ENCODE measurements at places on chromosomes 12 and 14.

GRCh38 chr12:53097207-53097563 lies 282 bp upstream of the IGFBP6 start:
- no peak for DNase-seq

DNA sequence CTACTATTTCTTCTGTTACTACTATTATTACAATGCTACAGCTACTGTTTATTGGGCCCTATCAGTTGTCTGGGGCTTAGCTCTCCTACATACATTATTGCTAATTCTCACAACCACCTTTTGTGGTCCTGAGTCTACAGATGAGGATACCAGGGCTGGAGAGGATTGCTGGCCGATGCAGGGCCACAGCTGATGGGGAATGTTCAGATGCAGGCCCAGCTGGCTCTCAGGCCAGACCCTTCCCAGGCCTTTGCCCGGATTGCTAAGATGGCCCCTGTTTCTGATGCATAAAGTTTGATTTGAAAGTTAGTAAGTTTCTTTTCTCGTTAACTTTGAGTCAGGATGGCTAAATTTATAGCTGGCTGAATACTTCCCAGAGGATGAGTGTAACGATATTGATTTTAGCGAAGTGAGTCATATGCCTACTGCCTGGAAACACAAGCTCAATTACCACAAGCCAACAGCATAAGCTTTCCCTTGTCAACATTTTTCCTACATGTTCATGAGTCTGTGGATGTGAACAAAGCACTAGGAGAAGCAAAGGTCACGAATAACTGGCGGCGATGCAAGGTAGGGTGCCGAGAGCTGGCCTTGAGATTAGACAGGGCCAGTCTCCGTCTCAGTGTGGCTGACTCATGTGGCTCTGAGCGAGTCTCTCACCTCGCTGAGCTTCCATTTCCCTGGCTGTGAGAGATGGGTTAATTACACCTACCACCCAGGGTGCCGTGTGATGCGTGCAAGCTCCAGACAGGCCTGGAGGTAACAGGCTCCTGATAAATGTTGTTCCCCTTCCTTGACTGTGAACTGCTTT lies 111.0 kb downstream of the BEGAIN start:
- no peak for DNase-seq

DNA sequence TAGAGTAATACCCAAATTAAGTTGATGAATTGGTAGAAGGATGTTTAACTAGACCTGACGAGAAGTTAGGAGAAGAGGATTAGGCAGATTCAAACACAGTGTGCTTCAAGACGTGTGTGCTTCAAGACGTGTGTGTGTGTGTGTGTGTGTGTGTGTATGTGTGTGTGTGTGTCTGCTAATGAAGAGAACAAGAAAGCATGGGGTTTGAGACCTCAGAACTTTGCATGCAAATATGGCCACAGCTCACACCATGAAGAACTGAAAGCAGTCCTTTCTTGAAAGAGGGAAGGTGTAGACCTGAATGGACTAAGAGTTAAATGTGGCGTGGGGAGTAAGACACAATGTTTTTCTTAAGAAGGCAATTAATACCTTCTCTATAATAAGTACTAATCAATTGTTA lies 32.5 kb upstream of the SSPN start:
- no peak for DNase-seq

- DNase-seq: no peak
Measured at GRCh38 chr12:112175361-112176155, 50.2 kb downstream of the TRAFD1 start.

DNA sequence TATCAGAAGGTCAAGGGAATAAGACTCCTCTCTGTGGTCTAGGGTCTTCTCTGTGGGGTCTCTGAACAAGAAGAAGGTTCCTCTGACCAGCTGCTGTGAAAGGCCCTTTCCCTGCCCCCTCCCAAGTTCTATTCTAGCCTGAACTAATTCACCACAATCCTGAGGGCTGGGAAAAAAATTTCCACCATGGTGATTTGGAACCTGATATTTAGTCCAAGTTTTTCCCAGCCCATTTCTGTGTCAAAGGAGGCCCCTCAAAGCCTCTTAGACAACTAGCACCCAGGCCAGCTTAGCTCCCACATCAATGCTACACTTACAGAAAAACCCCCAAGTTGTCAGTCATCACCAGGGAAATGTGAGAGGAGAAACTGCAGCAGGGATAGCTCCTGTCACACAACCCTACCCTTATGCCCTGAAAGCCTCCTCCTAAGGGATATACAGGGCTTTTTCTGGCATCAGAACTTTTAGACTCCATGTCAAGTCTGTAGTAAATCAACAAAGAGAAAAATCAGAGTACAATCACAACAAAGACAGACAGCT lies 4.5 kb downstream of the FMNL3 start:
- DNase-seq: no peak

- DNase-seq: no peak
Measured at GRCh38 chr14:37974421-37974820, 233.3 kb upstream of the SSTR1 start.

GRCh38 chr12:30626847-30627246 lies 68.8 kb downstream of the IPO8 start:
- DNase-seq: no peak

DNA sequence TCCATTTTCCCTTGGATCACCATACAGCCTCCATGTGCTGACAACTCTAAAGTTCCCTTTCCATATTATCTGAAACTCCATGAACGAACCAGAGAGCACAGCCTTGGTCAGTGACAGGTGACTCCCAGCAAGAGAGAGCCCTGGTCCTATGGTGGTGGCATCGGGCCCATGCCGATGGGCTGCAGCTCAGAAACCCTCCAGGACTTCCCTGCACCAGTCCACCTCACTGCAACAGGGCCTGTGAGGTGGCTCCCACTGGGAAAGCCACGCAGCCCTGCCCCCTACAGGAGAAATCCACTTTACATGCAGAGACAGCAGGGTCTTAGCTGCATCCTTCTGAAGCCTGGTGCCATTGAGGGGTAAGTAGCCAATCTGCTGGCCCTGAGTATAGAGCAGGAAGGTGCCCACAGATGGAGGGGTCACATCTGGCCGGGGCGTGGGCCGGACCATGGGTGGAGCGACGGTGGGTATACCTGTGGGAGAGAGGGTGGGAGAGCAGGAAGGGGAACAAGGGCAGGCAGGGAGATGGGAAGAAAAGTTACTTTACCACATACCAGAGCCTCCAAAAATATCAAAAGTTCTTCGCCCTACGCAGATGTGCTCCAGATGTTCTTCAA lies 24.7 kb downstream of the RTRAF start:
- no peak for DNase-seq

GRCh38 chr14:32169191-32169590 lies 32.7 kb upstream of the RNU6-7 start:
- DNase-seq: no peak

DNA sequence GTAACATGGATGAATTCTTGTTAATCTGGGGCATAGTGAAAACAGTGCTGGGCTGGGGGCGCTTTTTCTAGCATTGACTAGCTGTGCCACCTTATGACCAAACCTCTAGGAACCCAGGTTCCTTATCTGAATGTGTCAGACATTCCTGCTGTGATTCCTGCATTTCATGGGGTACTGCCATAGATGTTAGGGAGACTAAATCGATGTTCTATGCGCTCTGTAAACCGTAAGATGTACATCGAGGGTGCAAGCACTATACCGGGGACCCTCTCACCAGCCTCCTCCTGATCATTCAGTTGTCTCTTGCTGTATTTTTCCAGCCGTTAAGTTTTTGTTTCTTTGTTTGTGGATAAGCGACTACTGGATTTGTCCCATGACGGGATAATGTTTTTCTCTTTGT lies 170.9 kb upstream of the PARP11 start:
- DNase-seq: no peak

DNA sequence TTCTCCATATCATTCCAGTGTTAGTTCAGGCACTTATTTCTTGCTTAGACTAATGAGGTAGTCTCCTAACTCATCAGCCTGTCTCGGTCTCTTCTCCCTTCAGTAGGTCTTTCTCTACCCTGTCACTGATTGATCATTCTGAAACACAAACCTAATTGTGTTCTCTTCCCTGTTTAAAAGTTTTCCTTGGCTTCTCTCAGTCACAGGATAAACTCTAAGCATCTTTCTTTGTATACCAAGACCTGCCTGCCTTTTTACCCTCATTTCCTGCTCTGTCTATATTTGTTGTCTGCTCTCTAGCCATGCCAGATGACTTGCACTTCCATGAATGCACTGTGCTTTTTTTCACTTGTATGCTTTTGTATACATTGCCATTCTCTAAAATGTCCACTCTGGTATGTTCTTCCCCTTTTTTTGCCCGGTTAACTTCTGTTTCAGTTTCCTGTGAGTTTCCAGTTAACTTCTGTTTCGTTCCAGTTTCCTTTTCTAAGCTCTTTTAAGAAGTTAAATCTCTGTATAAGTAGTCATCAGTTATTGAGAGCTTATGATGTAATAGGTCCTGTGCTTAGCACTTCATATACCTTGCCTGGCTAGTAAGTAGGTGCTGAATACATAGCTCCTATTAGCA lies 12.8 kb downstream of the DIP2B start:
- DNase-seq: no peak

DNA sequence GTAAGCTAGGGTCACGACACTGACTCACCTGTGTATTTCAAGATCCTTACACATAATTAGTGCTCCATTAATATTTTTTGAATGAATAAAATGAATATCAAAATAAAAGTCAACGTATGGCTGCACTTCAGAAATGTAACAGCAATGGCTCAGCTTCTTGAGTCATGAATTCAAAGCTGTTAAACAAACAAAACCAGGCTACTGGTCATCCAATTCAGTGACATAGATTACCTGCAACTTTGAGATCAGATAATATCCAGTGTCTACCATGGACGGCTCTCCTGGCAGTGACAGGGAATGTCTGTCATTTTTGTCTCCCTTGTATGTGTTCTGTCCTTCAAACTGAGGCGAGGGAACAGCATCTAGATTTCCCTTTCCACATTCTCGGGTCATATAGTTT lies 225.6 kb downstream of the EFCAB11 start:
- DNase-seq: no peak

GRCh38 chr12:14072987-14073386 lies 91.6 kb upstream of the GRIN2B start:
- DNase-seq: no peak

DNA sequence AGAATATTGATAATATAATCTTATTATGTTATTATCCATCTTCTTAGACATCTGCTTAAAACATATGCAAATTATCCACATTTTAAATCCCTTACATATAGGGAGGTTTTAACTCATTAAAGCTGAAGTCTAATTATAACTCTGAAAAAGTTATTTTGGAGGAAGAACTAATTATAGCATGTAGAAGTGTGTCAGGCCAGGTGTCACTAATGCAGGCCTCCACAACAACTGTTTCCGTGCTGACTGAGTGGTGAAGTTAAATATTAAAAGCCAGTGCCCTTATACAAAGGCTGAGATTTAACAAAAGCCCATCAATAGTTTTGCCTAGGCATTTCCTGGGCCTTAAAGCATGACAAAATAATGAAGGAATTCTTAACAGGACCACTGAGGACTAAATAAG lies 157.4 kb downstream of the LRRK2 start:
- no peak for DNase-seq

GRCh38 chr14:101200650-101201516 lies 297.4 kb upstream of the RTL1 start:
- no peak for DNase-seq

DNA sequence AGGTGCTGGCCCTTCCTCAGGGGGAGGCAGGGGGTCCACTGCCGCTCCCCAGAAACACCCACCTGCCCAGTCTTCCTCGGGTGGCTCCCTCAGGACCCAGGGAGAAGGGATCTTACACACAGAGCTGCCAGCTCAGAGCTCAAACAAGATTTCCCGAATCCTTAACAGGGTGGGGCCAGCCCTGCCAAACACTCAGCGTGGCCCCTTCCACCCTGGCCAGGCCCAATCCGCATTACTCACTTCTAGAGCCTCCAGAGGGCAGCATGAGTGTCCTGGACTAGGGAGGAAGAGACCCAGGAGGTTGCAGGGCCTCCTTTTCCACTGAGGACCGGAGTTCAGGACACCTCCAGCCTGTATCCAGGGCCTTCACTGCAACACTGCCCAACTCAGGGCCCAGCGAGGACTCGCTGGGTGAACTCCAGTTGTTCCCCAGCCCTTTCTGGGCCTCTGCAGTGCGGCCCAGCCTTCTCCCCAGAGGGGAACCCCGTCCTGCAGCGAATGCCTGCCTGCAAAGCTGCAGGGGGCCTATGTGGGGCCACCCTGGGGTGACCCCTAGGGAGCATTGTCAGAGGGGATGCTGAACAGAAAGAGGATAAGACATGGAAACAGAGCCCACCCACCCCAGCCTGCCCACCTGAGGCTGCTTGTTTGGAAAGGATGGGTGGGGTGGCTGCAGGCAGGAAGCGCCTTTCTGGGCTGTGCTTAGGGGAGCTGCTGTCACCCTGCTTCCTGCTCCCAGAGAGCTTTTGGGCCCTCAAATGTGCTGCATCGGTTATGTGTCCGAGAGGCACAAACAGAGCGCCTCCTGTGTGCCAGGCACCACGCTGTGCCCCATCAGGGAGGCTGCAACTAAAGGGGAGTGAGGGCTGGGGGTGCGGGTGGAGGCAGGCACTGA lies 43.8 kb downstream of the CCNK start:
- no peak for DNase-seq

DNA sequence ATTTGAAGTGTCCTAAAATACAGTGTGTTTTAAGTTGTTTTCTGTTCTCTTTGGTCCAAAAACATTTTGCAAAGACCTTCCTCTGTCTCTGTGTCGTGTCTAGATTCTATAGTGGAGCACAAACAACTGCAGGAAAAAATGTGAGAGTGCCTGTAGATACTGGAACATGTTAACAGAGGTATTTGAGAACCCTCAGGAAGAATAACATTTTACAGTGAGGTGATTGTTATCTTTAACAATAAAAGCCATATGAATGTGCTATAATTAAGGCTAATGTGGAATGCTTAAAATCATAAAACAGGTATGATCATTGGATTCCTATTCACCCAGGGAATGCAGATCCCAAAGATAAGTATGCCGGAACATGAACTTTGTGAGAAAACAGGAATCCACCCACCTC lies 98.0 kb downstream of the SAMD4A start:
- DNase-seq: no peak

- DNase-seq: no peak
Measured at GRCh38 chr12:31728289-31728916, 418 bp downstream of the AMN1 start.

DNA sequence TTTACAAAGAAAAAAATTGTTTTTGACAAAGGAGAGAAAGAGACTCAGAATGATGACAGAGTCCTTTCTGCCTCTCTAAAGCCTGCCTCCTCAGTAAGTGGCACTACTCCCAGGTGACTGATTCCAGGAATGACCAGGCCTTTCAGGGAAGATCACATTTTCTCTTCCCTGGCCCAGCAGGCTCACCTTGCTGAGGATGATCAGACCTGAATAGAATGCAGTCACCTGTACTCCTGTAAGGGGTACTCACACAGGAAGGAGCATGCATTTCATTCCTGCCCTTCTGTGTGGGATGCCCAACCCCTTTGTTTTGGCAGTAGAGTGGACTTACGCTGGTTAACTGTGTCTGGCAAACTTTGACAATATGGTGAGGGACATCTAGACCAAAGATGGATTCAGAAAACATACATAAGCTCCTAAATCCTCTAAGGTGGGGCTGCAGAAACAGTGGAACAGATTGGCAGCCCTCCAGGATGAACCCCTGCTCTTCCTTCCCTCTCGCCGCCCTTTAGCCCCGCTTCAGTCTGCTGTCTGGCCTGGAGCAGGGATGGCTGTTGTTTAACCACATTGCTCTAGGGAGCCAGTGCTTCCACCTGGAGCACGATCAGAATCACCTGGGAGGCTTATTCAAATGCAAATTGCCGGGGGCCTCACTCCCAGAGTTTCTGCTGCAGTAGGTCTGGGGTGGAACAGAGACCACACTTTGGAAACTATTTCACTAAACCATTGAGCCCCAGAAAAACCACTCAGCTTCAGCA lies 29.8 kb downstream of the ERG28 start:
- DNase-seq: no peak

Data from stimulated activated CD4-positive, alpha-beta T cell treated with anti-CD3 and anti-CD28 coated beads, Interleukin-15, amount 100 ng/mL, for 1 hour (primary cell).